Neural cell (in vitro differentiated cells): ENCODE measurements at places on chromosomes 3 and 15. TPM values are rescaled to one million over a fixed set of nuclear protein-coding genes. Genes with fewer than 3 reads are reported as not detected.

The DMXL2 gene
- 147 and 176 TPM in 2 replicates for polyA plus RNA-seq

The TSC22D2 gene
- 11.9 and 15.3 TPM in 2 replicates for polyA plus RNA-seq

The GNAT1 gene
- not detected in 2 replicates for polyA plus RNA-seq

The MRPS25 gene
- polyA plus RNA-seq = 74.4 and 97.7 TPM in 2 replicates

The DCBLD2 gene
- 61.7 and 69.0 TPM in 2 replicates for polyA plus RNA-seq

The PRTG gene
- polyA plus RNA-seq = 2.6 and 3.8 TPM in 2 replicates

The DUOX2 gene
- not detected in 2 replicates for polyA plus RNA-seq

The GOLGA6L24 gene
- polyA plus RNA-seq = not detected in 2 replicates

The IMPG2 gene
- 5.2 and 6.3 TPM in 2 replicates for polyA plus RNA-seq

The TMEM45A gene
- polyA plus RNA-seq = 2.4 and 4.1 TPM in 2 replicates

The TMEM207 gene
- 0.27 TPM in 1 of 2 replicates, not detected in the other for polyA plus RNA-seq

The SYNPR gene
- 2.0 and 4.4 TPM in 2 replicates for polyA plus RNA-seq

The DISP2 gene
- polyA plus RNA-seq = 5.0 and 26.0 TPM in 2 replicates

The GXYLT2 gene
- polyA plus RNA-seq = 0.16 and 0.48 TPM in 2 replicates

The CMTM8 gene
- polyA plus RNA-seq = not detected in 2 replicates

The CCDC191 gene
- 14.9 and 18.8 TPM in 2 replicates for polyA plus RNA-seq

The CADPS gene
- 118 and 125 TPM in 2 replicates for polyA plus RNA-seq

The TLE3 gene
- 22.8 and 27.6 TPM in 2 replicates for polyA plus RNA-seq

The BFSP2 gene
- polyA plus RNA-seq = not detected in 2 replicates

The TM4SF18 gene
- polyA plus RNA-seq = 0.42 TPM in 1 of 2 replicates, not detected in the other

The NSMCE3 gene
- polyA plus RNA-seq = 15.1 TPM in 2 replicates

The IGSF10 gene
- polyA plus RNA-seq = not detected in 2 replicates

The FBXO40 gene
- polyA plus RNA-seq = not detected in 2 replicates

The STRIT1 gene
- 1.1 and 1.2 TPM in 2 replicates for polyA plus RNA-seq

The RASGRF1 gene
- 11.0 and 17.0 TPM in 2 replicates for polyA plus RNA-seq

The NR2E3 gene
- not detected in 2 replicates for polyA plus RNA-seq

The CRYGS gene
- 6.7 and 7.7 TPM in 2 replicates for polyA plus RNA-seq

The GOLGA6L7 gene
- polyA plus RNA-seq = not detected in 2 replicates

The LRRC31 gene
- not detected in 2 replicates for polyA plus RNA-seq

The CFAP100 gene
- polyA plus RNA-seq = 2.3 TPM in 1 of 2 replicates, not detected in the other

The GOLGA8R gene
- 0.06 TPM in 1 of 2 replicates, not detected in the other for polyA plus RNA-seq

The MYL3 gene
- 2.1 TPM in 1 of 2 replicates, not detected in the other for polyA plus RNA-seq

The KNG1 gene
- polyA plus RNA-seq = not detected in 2 replicates

The FES gene
- polyA plus RNA-seq = not detected in 2 replicates

The CA12 gene
- polyA plus RNA-seq = 0.11 and 0.62 TPM in 2 replicates

The SLC24A5 gene
- polyA plus RNA-seq = 0.76 and 0.78 TPM in 2 replicates

The CCR3 gene
- polyA plus RNA-seq = not detected in 2 replicates

The TMOD2 gene
- 79.9 and 80.3 TPM in 2 replicates for polyA plus RNA-seq

The ST8SIA2 gene
- polyA plus RNA-seq = 24.0 and 38.9 TPM in 2 replicates

The KBTBD12 gene
- polyA plus RNA-seq = not detected in 2 replicates

The SERINC4 gene
- 0.38 and 0.47 TPM in 2 replicates for polyA plus RNA-seq

The HYAL1 gene
- polyA plus RNA-seq = 2.2 and 4.7 TPM in 2 replicates

The CCR4 gene
- not detected in 2 replicates for polyA plus RNA-seq

The MCF2L2 gene
- 9.3 and 10.0 TPM in 2 replicates for polyA plus RNA-seq

The PFKFB4 gene
- 29.4 and 32.4 TPM in 2 replicates for polyA plus RNA-seq

The CEMIP gene
- 0.04 and 0.06 TPM in 2 replicates for polyA plus RNA-seq

The FGF7 gene
- polyA plus RNA-seq = 0.04 and 0.88 TPM in 2 replicates

The CCK gene
- polyA plus RNA-seq = not detected in 2 replicates

The NBEAL2 gene
- polyA plus RNA-seq = 3.0 and 3.3 TPM in 2 replicates
